IPS DF 19.7 (cell line): ENCODE measurements at places on chromosomes 2 and 18.

GRCh38 chr2:232966122-232966521, 46.9 kb downstream of the NGEF start:
- DNase-seq: no peak

DNA sequence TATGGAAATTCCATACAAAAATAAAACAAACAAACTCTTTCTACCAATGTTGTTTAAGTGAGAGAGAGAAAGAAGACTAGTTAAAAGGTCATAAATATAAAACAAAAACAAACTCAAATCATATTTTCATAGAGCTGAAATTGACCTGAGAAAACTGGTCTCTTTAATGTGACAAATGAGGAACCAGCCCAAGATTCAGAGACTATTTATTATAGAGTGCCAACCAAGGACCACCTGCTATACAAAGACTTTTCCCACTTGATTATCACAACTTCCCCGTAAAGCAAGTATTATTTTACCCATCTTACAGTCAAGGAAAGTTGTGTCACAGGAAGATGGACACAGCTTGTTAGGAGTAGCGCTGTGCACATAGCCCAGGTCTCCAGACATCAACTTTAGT, 13.3 kb downstream of the ANKRD44 start:
- DNase-seq: no peak

- DNase-seq: no peak
These were observed 76.3 kb downstream of the GPD2 start for GRCh38 chr2:156512451-156512850.

- no peak for DNase-seq
These were observed 31.5 kb upstream of the TMBIM1 start for GRCh38 chr2:218323526-218324472.

- no peak for DNase-seq
These were observed 69.7 kb downstream of the TMEM200C start for GRCh38 chr18:5825663-5826062.

DNA sequence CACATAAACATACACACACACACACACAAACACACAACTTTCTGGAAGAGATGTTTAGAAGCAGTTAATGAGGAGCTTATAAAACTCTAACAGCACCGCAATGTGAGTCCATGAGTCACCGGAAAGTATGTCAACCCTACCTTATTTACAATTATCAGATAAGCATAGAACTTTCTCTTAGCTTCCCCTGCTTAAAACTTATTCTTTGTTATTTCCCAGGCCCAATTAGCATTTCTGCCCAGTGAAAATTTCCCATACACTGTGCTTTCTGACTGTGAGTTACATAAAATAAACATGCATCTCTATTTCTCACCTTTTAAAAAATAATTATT, 737.6 kb downstream of the LRP1B start:
- no peak for DNase-seq

DNA sequence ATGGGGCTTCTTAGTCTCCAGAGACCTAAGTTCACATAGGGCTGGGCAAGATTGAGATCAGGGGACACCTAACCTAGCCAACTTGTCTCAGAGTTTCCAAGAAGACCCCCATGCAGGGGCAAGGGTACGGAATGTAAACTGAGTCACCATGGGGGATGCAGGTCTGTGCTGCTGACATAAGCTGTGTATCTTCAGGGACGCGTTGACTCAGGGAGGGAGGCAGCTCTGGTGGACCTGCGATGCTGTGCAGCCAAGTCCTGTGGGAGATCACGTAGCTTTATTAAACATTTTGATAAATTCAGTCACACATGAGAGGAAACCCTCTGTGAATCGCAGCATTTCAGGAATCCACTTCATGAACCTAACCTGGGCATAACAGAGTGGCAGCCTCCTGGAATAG, 216.0 kb downstream of the ANKRD30B start:
- no peak for DNase-seq

DNA sequence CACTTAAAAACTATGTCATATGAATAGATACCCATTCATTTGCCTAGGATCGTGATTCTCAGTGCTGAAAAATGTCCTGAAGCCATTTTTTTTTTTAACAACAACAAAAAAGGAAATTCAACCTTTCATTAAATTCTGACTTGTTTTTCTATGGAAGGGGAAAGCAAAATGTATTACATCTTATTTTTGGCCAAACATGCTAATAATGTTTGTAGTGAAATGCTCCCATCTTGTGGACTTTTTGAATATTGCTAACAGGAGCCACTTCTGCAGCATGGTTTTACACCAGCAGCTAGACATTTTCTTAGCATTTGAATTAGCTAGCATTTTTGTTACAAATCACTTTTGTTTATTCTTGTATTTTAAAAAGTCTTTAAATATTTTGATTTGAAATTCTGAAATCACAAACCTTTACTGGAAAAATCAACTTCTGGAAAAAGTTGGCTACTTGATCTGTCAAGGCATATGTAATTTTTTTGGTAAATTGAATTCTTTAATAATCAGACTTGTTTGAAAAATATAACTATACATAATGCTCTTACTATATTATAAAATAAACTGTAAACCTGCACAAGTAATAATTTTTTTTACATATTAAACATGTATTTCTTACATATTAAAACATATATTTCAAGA, 75.8 kb downstream of the KIDINS220 start:
- no peak for DNase-seq

DNA sequence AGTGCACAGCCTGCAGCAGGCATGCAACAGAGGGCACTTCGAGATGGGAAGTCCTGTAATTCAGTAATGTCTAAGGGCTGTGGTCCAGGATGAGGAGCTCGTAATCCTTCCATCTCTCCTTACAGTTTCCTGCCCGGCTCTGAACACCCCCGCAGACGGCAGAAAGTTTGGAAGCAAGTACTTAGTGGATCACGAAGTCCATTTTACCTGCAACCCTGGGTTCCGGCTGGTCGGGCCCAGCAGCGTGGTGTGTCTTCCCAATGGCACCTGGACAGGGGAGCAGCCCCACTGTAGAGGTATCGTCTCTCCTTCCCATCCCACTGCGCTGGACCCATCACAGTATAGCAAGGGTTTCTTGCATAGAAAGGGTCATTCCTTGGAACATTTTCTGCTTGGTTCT, 26.7 kb downstream of the FBLN7 start:
- no peak for DNase-seq
